ENCODE measurements at places on chromosomes 1 and 21. TPM values are rescaled to one million over a fixed set of nuclear protein-coding genes. Genes with fewer than 3 reads are reported as not detected.

Gene AMY1C
- not detected for polyA plus RNA-seq

Gene DYNLT5
- polyA plus RNA-seq: 3.3 TPM

Gene LRRC38
- polyA plus RNA-seq: 0.22 TPM

Gene RIMS3
- polyA plus RNA-seq: 6.9 TPM

Gene NDC1
- polyA plus RNA-seq: 16.7 TPM

Gene TCHHL1
- polyA plus RNA-seq: not detected

Gene LCE1D
- not detected for polyA plus RNA-seq

Gene ALX3
- polyA plus RNA-seq: not detected

Gene SEC22B
- 41.5 TPM for polyA plus RNA-seq

Gene ZBTB8A
- polyA plus RNA-seq: 8.0 TPM

Gene EDN2
- polyA plus RNA-seq: 0.51 TPM

Gene SMAP2
- 21.6 TPM for polyA plus RNA-seq

Gene TPTE
- not detected for polyA plus RNA-seq

Gene SPATC1L
- polyA plus RNA-seq: 13.2 TPM

Gene CD5L
- polyA plus RNA-seq: 0.13 TPM

Data from large intestine (tissue), 12 donors.